ENCODE measurements at places on chromosomes 1 and 21.

DNA sequence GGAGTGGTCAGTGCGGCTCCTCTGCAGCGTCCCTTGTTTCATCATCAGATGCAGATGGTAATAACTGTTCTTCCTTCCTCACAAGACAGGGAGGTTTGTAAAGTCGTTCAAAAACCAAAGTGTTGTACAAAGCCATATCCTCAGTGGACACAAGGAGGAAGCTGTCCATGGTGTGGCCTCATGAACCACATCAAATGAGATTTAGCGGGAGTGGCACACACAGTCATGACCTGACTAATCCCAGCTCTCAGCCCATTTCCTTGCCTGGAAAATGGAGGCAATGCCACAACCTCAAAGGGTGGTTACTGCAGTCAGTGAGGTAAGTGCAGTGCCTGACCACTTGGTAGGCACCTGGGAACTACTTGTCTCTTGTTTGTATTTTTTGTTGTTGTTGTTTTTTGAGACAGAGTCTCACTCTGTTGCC, 13.4 kb downstream of the ENTREP3 start:
- DNase-seq = peak; percentile 43

GRCh38 chr1:49397086-49397485, 620.4 kb upstream of the BEND5 start:
- DNase-seq = no peak

DNA sequence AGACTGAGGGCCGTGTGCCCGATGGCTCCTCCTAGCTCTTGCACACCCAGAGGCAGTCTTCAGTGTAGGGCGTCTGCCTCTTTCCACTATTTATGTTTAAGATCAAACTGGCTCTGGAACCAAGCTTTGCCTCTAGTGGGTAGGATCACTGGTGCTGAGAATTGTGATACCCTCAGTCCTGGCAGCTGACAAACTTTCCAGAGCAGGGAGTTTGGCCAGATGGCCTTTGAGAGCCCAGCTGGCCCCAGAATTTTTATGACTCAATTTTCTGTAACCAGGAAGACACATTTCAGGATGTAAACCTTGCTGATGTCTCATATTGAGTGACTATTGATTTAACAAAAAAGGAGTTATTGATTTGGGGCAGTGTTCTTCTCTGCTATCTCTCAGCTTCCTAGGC, 6.7 kb downstream of the COQ8A start:
- no peak for DNase-seq

DNA sequence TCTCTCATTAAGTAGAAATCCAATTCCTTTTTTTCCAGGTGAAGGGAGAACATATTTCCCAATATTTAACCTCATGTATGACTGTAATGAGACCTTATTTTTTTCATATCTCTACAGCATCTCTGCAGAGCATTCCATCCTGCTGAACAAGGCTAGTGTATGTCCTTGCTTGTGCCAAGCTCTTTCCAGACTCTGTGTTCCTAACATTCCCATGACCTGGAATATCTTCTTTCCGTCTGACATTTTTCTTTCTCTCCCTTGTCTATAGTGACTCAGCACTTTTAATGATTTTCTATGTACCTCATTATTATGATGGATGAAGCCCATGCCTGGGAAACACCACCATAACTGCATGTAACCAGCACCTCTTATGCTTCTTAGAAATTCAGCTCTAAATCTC, 278.3 kb upstream of the NRIP1 start:
- DNase-seq = no peak

- no peak for DNase-seq
Observed at GRCh38 chr21:15430577-15430976, 299.2 kb upstream of the USP25 start.

DNA sequence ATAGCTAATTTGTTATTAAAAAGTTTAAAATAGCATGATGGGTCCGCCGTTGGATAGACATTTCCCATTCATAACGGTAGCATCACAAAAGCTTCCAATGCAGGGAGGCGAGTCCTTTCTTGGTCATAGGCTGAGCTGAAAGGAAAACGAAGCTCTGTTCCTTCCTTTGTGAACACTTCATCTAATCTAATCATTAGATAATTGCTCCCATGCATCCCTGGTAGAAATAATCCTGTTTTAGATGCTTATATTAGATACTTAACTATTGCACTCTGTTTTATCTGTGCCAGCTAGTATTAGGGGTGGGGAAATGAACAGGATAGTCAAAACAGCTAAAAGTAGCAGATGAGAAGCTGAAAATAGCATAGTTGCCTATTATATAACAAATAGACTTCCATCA, 215.0 kb downstream of the SLC35F3 start:
- DNase-seq = no peak

DNA sequence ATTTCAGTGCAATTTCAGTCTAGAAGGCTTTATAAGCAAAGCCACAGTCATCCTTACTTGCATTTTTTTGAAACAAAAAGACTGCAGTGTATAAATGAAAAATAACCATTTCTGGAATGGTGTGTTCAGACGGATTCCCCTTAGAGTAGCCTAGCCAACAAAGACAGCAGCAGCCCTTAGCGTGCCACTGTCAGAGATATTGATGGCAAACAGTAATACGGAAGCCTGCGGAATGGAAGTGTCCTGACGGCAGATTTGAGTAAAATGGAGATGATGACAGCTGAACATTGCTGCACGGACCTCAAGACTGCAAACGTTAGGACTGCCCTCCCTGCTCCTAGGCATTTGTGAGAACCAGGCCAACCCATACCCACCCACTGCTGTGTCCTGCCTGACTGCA, 54.7 kb downstream of the PDE9A start:
- no peak for DNase-seq

DNA sequence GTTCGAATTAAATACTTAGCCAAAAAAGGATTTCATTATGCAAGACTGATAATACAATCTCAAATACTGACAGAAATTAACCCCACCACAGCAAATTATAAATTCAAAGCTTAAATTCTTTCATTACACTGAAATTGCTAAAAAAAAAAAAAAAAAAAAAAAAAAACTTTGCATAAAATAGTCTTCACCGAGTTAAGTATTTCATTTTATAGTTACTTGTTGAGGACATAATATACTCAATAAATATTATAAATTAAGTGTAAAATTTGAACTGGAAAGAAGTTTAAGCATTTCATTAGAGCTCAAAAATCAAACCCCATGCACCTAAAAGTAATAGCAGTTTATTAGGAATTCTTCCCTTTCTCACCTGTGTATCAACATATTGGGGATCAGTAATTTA, 1.9 kb upstream of the PSMG1 start:
- no peak for DNase-seq

GRCh38 chr1:14182856-14183255, 415.6 kb upstream of the KAZN start:
- DNase-seq = no peak

Data from CD4-positive, alpha-beta T cell treated with Interleukin-4 for 1 hour (primary cell).